ENCODE measurements at places on chromosomes 2 and 18.

GRCh38 chr2:175926272-175926671 lies 75.8 kb downstream of the LNPK start:
- DNase-seq: no peak

GRCh38 chr18:11998193-11998592 lies 16.9 kb downstream of the IMPA2 start:
- DNase-seq: no peak

GRCh38 chr2:42360493-42360889 lies 526 bp downstream of the COX7A2L start:
- DNase-seq: no peak

- peak; percentile 32 for DNase-seq
These were observed 320.6 kb upstream of the RAB12 start for GRCh38 chr18:8288472-8289195.

DNA sequence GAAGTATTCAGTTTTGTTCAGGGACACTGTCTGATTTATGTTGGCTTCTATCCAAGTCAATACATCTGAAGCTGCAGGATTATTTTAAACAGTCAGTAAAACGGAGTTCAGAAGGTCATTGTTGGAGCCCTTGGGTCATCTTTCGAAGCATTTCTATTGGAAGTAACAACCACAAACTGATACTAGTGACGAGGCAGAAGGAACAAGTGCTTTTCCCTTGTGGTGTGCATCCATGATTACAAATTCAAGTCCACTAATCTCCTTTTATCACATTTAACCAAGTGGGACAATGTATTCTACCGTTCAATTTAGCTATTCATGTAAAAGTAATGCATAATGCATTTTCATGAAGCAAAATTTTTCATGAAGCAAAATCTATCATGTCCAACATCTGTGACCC lies 76.9 kb downstream of the CD226 start:
- DNase-seq: no peak

GRCh38 chr18:68500556-68500955 lies 214.4 kb downstream of the TMX3 start:
- no peak for DNase-seq

DNA sequence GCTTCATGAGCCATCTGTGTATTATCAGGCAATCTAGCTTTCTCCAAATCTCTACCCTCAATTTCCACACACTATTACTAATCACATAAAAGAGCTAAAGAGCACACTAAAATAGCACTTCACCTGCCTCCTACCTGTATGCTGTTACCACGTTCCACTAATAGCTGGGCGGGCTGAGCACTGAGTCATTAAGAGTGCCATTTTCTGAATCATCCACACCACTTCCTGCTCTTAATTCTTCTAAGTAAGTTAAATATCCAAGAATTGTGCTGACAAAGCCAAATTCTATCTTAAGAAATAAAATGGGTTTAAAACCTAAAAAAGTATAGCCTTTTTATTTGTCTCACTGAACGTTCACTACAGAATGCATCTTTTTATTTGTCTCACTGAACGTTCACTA lies 35.7 kb downstream of the NOL10 start:
- no peak for DNase-seq

DNA sequence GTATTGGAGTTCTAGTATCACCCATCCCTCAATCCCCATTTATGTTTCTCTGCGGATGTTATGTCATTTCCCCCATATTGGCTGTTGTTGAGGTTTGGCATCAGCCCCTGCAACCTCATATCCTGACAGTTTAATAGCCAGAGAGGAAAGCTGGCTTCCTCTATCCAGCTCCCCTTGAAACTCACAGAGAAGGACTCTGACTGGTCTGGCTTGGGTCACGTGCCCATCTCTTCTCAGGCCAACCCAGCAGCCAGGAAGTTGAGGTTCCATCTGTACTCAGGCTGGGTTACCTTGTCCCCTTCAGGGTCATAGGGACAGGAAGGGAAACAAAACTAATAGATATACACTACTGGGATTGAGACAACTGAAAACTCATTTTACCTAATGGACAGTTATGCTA lies 148.0 kb upstream of the SLC14A2 start:
- no peak for DNase-seq

DNA sequence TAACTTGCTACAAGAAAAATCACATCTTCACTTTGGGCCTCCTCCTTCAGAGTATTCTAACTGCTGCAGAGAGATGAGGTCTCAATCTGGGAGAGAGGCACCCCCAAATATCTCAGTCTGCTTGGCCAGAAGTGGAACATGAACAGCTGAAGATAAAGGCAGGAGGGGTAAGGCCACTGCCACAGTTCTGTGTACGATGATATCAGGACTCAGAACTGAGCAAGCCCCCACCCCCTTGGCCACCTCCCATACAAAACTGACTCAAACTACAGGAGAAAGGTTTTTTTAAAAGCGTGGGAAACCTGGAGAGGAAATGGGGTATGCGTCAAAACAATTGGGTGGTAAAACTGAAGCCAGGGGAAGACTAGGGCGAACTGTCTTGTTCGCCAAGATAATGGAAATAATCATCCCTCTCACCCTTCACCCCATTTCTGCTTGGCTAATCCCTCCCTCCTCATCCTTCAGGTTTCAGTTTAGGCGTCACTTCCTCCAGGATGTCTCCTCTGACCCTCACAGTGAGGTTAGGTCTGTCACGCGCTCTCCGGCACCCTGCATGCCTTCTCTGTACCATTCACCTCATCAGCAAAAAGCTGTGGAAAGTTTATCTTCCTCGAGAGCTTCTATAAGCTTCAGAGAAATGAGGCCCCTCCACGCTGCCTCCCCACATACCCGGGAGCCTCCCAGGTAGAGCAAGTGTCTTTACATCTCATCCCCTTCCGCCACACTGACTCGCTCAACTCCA lies 64.4 kb downstream of the SFXN5 start:
- DNase-seq: no peak

GRCh38 chr2:201465524-201465971 lies 14.0 kb downstream of the STRADB start:
- no peak for DNase-seq

DNA sequence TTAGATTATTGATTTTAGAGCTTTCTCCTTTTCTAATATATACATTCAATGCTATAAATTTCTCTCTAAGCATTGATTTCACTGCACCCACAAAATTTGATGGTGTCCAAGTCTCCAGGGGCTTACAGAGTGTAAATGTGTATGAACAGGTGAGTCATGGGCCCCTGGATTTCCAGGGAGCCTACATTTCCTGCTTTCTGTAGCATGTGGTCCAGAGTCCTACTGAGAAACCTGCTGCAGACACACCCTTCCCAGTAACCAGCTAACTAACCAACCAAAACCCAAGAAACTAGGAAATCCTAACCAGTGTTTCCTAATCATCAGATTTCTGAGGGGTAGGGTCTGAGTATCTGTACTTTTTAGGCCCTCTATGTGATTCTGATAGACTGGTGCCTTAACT lies 39.5 kb upstream of the TANC1 start:
- no peak for DNase-seq

GRCh38 chr2:131094463-131095281 lies 1.4 kb upstream of the FAM168B start:
- no peak for DNase-seq

DNA sequence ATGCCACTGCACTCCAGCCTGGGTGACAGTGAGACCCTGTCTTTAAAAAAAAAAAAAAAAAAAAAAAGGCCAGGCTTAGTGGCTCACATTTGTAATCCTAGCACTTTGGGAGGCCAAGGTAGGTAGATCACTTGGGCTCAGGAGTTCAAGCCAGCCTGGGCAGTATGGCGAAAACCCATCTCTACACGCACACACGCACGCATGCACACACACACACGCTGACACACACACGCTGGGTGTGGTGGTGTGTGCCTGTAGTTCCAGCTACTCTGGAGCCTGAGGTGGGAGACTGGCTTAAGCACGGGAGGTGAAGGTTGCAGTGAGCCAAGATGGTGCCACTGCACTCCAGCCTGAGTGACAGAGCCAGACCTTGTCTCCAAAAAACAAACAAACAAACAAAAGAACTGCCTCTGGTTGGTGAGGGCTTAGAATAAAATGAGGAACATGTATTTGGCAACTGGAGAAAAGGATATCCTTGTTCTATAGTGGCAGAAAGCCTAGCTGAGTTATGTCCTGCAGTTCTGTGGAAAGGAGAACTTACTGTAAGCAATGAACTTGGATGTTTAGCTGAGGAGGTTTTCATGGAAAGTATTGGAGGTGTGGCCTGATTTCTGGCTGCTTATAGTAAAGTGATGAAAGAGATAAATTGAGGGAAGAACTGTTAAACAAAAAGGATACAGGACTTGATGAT lies 34.0 kb downstream of the HAT1 start:
- DNase-seq: no peak

DNA sequence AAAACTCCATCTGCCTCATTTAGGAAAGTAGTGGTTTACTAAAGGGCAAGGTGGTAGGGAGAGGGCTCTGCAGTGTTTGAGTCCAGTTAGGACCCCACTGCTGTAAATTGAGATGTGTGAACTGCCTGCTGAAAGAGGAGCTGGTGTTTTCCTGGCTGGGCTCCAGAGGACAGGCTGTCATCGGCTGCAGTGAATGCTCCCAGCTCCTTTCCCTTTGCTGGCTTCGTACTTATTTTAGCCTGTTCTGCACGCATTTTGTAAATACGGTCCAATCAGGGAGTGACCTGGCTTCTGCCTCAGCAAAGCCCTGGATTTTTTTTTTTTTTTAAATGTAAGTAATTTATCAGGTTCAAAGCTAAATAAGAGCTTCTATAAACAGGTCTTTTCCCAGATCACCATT lies 37.5 kb downstream of the SLC4A3 start:
- no peak for DNase-seq

- no peak for DNase-seq
These were observed 473.5 kb upstream of the MYT1L start for GRCh38 chr2:2804528-2804927.

DNA sequence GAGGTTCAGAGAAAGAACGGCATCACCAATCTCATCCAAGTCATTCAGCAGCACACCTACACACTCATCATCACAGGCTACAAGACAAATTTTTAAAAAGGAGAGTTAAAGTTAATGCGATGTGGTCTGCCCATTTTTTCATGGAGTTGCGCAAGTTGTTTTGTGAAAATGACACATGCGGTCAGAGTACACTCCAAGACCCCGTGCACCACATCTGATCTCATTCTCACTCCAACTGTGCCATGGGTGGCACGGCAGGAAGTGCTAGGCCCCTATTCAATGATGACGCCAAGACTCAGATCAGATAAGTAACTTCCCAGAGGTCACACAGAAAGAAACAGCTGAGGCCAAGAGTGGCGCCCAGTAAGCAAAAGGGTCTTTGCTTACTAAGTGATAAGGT lies 119.8 kb downstream of the LAMA1 start:
- no peak for DNase-seq

DNA sequence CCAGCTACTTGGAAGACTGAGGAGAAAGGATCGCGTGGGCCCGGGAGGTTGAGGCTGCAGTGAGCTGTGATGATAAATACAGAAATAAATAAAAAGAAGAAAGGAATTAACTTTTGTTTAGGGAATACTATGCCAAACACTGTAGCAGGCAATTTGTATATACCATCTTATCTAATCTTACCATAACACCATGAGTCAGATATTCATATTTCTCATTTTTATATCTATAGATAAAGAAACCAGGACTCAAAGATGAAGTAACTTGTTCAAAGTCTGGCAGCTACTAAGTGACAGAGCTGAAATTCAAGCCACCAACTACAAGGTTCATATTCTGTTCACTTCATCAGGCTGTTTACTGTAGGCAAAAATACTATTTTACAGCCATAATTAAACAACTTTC lies 119.2 kb upstream of the SLC39A10 start:
- no peak for DNase-seq

DNA sequence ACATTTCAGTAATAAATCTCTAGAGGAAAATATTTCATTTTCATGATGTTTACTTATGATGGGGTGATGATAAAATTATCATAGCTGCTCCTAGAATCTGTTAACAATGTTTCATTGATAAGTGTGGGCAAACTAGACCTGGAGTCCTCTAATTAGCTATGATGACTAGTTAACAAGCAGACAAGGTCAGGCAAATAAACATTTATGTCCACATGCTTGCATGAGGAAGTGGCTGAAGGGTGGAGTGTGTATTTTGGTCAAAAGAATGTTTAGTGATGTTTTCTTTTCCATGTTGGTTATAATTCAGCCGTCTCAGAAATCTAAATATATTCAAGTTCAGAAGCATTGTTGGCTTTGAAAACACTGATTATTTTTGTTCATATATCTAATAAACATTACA lies 99.9 kb upstream of the FN1 start:
- DNase-seq: no peak

- no peak for DNase-seq
These were observed 108.4 kb downstream of the FAM210A start for GRCh38 chr18:13617826-13618515.

DNA sequence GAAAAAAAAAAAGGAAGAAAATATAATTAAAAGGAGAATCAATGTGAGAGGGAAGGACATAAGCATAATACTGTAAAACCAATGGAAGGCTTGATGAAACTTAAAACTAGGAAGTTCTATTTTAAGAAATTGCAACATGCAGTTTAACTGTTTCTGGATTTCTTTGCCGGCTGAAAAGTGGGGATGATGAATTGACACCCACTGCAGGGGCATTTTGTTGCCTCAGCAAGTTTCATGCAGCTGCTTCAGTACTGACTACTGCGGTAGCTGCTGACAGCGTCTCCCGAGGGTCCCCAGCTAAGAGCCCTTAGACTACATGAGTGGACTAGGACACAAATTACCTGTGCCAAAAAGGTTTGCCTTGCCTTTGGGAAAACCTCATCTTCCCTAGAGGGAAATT lies 69.2 kb downstream of the B3GNT2 start:
- DNase-seq: no peak

DNA sequence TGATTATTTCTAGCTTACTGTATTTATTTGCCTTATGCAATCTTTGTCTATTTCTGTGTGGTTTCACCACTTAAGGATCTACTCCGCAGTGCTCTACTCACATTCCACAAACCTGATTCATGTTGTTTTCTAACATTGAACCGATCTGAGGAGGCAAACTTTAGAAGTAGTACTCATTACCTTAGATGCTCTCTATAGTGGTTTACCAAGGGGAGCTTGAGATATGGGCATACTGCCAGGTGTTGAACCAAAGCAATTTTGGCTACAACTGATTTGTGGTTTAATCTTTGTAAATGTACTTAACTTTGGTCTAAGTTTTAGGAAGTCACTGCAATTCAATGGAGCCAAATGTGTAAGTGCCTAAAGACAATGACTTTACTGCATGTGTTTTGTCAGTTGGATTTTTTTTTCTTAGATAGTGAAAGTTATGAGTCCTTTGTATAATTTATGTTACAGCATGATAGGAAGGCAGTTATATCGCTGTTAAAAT lies 50.1 kb downstream of the MAP2 start:
- DNase-seq: no peak

DNA sequence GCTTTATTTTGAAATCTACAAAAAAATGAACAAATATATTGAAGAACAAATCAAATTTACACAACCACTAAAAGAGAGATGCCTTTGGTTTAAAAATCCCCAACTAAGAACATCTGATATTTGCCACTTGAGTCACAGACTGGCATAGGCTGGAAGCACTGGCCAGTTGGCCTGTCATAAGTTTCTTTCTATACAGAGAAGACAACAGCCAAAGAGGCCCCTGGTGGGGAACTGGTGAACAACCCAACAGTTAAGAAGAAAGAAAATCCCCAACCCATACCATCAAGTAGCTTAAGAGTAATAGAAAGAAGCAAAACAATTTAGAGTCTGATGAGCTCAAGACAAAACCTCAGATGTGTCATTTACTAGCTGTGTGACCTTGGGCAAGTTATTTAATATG lies 45.5 kb downstream of the OSR1 start:
- no peak for DNase-seq

GRCh38 chr2:111128096-111128495 lies 7.4 kb downstream of the BCL2L11 start:
- DNase-seq: no peak
